ENCODE measurements at places on chromosomes 16 and 17. TPM values are rescaled to one million over a fixed set of nuclear protein-coding genes. Genes with fewer than 3 reads are reported as not detected.
A peak's percentile ranks its signal among the peaks of the same experiment; 100 is the strongest.

Gene NPIPB13
- total RNA-seq: 8.2 TPM

Gene NQO1
- total RNA-seq: 8.5 TPM

Gene C17orf100
- total RNA-seq: 0.90 TPM

- DNase-seq: peak; percentile 11
Observed at GRCh38 chr17:33674685-33675084, 381.6 kb upstream of the ASIC2 start.

DNA sequence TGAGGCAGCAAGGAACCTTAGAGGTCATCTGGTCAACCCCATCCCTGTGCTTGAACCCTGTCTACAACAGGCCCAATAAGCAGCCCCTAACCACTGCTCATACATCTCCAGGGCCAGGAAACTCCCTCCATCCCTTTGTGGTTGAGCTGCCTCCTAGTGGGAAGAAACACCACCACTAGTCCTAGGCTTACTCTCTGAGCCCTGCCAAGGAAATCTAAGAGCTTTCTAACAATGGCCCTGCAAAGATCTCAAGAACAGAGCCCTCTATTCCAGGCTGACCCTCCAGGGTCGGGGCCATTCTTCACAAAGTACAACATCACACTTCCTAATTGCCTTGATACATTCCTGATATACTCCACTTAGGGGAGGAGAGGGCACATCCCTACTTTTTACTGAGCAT is 5.8 kb downstream of the ACLY start:
- no peak for DNase-seq

DNA sequence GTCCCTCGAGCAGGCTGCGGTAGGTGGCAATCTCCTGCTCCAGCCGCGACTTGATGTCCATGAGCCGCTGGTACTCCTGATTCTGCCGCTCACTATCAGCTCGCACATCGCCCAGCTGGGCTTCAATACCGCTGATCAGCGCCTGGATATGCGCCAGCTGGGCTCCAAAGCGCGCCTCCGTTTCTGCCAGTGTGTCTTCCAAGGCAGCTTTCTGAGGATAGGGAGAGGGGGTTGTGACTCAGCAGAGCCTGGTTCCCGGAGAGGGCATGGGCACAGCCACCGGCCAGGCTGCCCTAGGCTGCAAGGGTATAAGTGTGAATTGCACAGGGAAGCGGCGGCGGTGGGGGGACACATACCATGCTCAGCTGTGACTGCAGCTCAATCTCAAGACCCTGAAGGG is 4.3 kb downstream of the KRT19 start:
- DNase-seq: no peak

Data from activated T-cell treated with anti-CD3 and anti-CD28 coated beads, Interleukin-2, amount 50 U/mL, for 4 hours (primary cell).